Esophagus squamous epithelium (tissue), 5 donors: ENCODE measurements at places on chromosomes 11 and 22. TPM values are rescaled to one million over a fixed set of nuclear protein-coding genes. Genes with fewer than 3 reads are reported as not detected.
A peak's percentile ranks its signal among the peaks of the same experiment; 100 is the strongest.

Gene TENM4
- 39.3 TPM for total RNA-seq

- H3K27ac ChIP-seq: no peak overlapping the region
- H3K4me3 ChIP-seq: no peak overlapping the region
- H3K27me3 ChIP-seq: no peaks in the 10 kb centered on the region
- H3K4me1 ChIP-seq: peaks cover 25% of the 10 kb centered on the region
- H3K36me3 ChIP-seq: no peaks in the 10 kb centered on the region
Measured at GRCh38 chr22:21643533-21644357, 1.6 kb downstream of the SDF2L1 start.

DNA sequence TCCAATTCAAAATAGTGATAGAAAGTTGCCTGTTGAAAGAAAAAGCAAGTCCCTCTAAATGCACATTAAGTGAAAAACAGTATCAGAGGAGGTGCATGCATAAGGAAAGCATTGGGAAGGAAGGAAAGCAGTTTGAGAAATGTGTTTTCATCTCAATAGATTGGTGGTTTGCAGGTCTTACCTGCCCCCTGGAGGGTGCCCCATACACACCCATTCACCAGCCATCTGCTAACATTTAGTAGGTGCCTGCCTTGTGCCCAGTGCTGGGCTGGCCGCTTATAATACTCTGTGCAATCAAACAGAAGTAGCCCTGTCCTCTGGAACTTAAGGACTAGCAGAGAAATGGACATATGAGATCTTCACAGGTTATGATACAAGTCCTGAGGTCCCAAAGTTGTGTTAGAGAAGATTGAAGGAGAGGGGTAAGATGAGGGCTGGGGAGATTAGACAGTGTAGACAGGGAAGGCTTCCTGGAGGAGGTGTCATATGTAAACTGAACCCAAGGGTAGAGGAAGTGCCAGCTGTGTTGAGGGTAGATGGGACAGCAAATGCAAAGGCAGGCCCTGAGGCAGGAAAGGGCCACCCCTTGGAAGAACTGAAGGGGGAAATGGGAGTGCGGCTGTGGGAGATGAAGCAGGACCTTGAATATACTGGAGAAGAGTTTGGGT is 184.2 kb downstream of the MN1 start:
- no peaks in the 10 kb centered on the region for H3K27me3 ChIP-seq
- H3K4me1 ChIP-seq: peaks cover 7% of the 10 kb centered on the region
- no peaks in the 10 kb centered on the region for H3K36me3 ChIP-seq

DNA sequence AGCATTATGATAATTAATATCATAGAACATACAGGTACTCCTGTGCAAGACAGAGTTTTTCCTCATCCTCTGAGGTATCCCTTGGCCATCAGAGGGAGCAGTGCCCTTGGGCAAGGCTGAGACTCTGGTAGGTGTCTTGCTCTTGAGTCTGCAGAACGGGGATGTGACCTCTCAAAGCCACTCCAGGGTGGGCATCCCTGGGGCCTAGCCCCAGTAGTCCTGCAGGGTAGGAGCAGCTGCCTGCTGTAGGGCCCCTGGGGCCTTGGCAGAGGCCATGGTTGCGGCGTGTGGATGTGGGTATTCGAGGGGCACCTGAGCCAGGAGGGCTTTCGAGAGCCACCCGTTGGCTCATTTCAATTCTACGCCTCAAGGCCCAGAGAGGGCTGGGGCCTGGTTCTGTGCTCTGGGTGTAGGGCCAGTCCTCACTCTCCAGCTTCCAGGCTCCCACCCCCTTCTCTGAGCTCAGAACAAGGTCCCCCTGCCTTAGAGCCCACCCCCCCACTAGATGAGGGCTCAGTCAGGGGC is 7.7 kb upstream of the OMP start:
- no peak for DNase-seq
- no peak overlapping the region for H3K4me3 ChIP-seq
- H3K36me3 ChIP-seq: no peaks in the 10 kb centered on the region
- no peaks in the 10 kb centered on the region for H3K4me1 ChIP-seq

- H3K27ac ChIP-seq: peak overlapping the region; percentile 55
- no peaks in the 10 kb centered on the region for H3K27me3 ChIP-seq
- no peak for DNase-seq
Measured at GRCh38 chr11:36013950-36014897, 70.4 kb downstream of the LDLRAD3 start.

- H3K4me3 ChIP-seq: no peak overlapping the region
- H3K27ac ChIP-seq: no peak overlapping the region
- no peak for DNase-seq
- H3K4me1 ChIP-seq: peaks cover 9% of the 10 kb centered on the region
Measured at GRCh38 chr11:10499452-10499851, 41.5 kb downstream of the RNF141 start.

Gene RPS13
- 1,205 TPM for total RNA-seq

DNA sequence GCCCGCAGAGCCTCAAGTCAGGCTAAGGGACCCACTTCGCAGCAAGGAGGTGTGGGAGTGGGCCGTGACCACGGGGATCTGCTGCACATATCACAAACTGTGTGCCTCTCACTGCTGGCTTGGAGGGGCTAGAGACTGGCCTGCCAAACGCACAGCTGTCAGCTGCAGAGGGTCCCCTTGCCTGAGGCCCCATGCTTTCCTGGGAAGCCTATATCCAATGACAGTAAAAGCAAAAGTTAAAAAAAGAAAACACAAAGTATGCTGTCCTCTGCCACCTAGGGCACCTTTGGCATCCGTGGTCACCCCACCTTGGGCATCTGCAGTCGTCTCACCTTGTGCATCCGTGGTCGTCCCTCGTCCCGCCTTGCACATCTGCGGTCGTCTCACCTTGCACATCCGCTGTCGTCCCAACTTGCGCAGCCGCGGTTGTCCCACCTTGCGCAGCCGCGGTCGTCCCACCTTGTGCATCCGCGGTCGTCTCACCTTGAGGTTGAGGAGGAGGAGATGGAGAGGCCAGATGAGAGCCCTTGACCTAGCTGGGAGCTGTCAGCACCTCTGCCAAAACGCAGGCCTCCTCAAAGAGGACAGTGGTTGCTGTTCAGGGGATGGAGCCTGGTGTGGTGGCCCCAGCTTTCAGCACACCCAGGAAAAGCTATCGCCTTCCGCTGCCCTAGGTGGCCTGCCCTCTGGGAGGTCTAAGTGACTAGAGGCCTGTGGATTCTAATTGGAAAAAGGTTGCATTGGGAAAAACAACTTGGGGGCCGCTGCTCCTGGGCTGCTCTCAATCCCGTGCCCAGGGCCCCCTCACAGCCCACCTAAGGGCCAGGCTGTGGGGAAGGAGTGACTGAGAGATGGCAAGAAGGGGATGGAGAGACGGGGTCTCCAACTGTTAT is 90.5 kb downstream of the MYEOV start:
- no peaks in the 10 kb centered on the region for H3K27me3 ChIP-seq
- H3K36me3 ChIP-seq: no peaks in the 10 kb centered on the region
- no peaks in the 10 kb centered on the region for H3K4me1 ChIP-seq
- no peak overlapping the region for H3K4me3 ChIP-seq
- no peak for DNase-seq
- H3K27ac ChIP-seq: no peak overlapping the region
